Stimulated activated memory B cell treated with anti-CD40 and anti-IgM and Interleukin-4, amounts not matched to agents 10 μg/mL and 1 μg/mL and 100 μg/mL, for 72 hours (primary cell): ENCODE measurements at places on chromosomes 1 and 21.
A peak's percentile ranks its signal among the peaks of the same experiment; 100 is the strongest.

DNA sequence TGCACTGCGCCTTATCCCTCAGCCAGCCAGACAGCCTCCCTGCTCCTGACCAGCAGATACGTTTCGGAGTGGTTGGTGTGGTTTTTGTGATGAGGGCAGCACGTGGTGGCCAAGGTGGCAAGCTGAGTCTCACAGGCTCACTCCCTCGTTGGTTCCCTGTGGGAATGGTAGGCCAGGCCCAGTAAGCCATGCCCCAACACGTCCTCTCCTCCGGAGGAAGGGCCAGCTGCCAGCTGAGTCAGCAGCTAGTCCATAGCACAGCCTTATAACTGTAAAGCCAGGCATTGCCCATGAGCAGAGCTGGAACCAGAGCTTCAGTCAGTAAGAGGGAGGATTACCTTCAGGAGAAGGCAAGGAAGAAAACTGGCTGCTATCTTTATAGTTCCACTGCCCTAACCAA, 29.5 kb downstream of the SZRD1 start:
- ATAC-seq, result no peak

DNA sequence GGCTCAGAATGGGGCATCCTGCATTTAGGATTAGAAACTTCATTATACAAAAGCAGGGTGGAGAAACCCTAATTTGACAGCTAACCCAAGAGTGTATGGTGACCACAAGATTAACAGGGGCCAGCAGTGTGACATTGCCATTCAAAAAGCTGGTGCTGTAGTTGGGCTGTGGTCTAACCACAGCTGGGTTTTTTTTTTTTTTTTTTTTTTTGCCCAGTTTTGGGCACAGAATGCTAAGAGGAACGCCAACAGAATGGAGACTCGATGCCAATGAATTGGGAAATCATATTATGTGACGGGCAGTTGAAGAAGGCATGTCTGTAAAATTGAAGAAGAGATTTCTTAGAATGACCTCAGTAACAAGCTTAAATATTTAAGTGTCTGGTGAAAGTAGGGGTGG, 58.4 kb downstream of the NFIA start:
- ATAC-seq, result no peak

DNA sequence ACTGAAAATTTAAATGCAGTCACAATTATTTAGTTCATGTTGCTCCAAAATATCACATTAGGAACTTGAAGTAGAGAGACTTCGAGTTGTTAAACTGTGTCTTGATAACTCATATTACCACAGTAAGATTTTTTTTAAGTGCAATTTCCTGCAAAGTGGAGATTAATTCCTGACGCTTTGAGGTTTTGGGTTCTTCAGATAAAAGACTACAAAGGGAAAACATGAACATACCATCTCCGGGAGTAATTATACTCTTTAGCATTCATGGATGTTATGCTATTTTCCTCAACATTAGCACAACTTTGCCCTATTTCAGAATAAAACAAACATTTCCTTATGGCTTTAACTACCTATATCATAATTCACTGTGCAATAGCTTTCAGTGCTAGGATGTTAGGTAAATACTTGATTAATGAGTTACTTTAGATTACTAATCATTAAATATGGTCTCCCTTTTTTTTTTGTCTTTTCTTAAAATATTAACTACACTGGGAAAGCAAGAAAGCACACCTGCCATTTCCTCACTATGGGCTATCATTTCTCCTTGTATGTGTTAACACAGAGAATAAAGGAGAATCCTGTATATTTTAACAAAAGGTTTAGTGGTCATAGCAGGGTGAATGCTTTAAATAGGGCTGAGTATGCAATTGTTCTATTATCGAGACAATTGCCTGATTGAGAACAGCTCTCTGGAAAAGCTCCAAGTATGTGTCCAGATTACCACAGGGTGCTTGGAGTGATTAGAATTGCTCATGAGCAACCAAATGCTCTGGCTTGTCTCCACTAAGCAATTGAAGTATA, 252.5 kb upstream of the C1orf105 start:
- no peak for ATAC-seq

DNA sequence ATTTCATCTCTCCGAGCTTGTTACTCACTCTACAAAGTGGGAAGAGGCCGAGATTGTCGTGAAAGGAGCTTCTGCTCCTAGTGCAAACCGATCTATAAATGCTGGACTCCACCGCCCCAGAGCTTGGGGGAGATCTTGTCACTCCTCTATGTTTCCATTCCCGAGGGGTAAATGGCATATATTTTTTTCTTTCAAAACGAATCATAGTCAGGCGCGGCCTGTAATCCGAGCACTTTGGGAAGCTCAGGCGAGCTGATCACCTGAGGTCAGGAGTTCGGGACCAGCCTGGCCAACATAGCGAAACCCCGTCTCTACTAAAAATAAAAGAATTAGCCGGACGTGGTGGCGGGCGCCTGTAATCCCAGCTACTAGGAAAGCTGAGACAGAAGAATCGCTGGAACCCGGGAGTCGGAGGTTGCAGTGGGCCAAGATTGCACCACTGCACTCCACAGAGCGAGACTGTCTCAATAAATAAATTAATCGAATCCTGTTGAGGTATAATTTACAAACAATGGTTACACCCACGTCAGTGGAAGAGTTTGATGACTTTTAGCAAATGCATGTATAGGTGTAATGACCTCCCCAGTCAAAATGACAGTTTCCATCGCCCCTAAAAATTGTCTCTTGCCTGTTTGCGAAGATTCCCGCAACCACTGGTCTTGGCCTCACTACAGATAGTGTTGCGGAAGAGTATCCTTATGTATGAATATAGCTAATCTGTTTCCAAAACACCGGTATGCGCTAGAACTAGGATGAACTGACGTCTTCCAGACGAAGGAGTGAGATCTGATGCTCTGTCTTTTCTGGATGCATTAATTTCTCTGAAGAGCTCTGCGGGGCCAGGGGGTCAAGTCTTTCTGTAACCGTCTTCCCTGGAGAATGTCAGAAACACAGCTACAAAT, 840 bp upstream of the HEATR1 start:
- no peak for ATAC-seq

DNA sequence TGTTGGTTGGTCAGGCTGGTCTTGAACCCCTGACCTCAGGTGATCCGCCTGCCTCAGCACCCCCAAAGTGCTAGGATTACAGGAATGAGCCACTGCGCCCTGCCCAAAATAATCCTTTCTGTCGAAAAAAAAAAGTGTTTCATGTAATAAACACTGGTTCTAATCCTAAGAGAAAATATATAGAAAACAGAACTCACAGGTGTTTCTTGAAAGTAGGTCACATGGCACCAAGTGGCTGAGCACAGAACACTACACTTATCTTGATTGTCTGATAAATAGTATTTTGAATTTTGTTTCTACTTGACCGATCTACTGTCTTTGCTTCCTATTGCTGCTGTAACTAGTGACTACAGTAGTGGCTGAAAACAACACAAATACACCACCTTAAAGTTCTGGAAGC, 87.6 kb upstream of the SOD1 start:
- ATAC-seq, result no peak

DNA sequence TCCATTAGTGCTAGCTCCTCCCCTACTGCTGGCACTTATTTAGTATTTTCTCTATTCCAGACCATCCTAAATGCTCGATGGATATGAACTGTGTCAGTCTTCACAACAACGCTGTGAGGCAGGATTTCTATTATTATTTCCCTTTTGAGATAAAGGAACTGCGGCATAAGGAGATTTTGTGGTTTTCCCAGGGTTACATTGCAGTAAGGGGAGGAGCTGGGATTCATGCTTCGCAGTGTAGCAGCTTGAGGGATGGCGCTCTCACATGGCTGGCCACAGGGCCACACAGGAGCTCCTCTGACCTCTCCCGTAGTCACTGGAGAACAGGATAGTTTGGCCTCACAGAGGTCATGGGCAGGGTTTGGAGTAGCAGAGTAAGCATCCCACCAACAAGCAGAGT, 116.9 kb downstream of the BEND5 start:
- no peak for ATAC-seq

DNA sequence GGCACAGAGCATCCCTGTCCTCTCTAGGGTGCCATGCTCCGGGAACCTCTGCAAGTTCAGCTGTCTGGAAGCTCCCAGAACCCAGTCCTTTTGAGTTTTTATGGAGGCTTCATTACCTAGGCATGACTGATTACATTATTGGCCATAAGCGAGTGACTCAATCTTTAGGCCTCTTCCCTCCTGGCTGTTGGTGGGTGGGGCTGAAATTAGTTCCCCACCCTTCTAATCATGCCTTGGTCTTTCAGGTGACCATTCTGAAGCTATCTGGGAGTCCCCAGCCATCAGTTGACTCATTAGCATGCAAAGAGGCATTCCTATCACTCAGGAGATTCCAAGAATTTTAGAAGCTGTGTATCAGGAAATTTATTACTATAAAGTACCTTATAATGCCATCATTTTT, 46.6 kb downstream of the WLS start:
- ATAC-seq, result no peak

DNA sequence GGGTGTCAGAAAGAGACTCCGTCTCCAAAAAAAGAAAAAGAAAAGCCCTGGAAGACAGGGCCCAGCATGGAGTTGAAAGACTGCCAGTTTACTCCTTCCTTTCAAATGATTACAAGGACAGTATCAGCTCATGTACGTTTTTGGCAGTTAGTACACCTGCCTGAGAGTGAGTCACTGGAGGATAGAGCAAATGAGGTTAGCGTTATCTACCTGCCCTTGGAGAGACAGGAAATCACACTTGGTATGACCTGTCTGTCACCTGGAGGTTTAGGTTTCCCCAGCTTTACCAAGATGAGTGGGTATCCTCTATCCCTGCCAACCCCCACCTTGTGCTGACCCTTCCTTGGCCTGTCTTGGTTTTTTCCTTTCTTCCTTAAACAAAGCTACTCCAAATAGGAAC, 96.8 kb upstream of the BMP8A start:
- ATAC-seq, result peak; percentile 48

DNA sequence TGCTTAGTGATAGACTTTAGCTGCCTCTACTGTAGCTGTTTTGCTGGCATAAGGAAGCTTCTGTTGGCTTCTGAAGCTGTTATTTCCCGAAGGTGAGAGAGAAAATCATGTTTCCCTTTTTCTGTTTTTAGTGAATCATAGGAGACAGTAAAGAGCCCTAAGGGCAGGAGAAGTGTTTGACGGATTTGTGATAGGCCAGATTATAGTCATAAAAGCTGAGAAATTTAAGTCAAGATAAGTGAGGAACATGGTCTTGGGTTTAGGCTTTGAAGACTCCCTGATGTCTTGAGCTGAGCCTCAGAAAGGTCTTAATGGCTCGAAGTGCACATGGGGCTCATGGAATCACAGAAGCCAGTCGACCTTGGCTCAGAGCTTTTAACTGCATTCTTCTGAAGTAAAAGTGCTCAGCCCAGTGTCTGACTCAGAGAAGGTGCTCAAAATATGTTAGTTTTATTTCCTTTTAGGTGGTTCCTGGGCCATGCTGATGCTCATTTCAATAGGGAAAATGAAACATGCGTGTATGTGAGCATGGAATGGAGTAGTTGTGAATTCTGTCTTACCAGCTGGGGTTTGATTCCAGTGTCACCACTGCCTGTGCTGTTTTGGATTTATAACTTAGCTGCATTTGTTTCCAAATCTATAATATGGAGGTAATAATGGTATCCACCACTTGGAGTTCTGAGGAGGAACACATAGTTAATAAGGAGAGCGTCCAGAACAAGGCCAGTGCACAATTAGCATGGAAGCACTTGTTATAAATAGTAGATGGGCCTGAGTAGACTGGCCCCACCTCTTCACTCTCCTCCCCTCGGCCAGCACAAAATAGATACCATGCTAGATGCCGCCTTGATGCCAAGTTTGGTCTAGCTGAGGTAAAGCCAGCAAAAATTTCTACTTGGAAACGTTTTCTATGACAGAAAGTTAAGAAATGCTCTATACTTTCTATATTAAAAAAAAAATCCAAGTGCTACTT, 99.2 kb downstream of the C1orf21 start:
- ATAC-seq, result no peak

DNA sequence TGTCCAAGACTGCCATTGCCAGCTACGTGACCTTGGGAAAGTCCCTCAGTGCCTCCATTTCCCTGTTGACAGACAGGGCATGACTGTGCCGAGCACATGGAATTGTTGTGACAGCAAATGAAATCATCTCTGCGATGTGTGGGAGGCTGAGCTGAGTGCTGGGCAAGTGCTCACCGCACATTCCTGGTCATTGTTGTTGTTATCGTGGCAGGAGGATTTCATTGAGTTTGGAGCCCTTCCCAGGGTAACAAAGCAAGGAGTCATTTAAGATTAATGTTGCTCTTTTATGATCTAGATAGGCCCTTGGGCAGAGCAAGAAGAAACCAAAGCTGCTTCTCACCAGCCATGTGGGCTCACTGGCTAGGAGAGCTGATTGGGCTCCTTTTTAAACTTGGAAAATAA, 39.6 kb upstream of the ITPKB start:
- no peak for ATAC-seq

GRCh38 chr1:75293270-75293669, 159.1 kb downstream of the LHX8 start:
- ATAC-seq, result no peak

GRCh38 chr1:26787381-26787705, 407 bp upstream of the PIGV start:
- ATAC-seq, result peak; percentile 72

- peak; percentile 89 for ATAC-seq
These were observed 9.6 kb downstream of the TENT5C start for GRCh38 chr1:117615474-117615873.

GRCh38 chr1:44828003-44828651, 14.9 kb downstream of the PTCH2 start:
- no peak for ATAC-seq

DNA sequence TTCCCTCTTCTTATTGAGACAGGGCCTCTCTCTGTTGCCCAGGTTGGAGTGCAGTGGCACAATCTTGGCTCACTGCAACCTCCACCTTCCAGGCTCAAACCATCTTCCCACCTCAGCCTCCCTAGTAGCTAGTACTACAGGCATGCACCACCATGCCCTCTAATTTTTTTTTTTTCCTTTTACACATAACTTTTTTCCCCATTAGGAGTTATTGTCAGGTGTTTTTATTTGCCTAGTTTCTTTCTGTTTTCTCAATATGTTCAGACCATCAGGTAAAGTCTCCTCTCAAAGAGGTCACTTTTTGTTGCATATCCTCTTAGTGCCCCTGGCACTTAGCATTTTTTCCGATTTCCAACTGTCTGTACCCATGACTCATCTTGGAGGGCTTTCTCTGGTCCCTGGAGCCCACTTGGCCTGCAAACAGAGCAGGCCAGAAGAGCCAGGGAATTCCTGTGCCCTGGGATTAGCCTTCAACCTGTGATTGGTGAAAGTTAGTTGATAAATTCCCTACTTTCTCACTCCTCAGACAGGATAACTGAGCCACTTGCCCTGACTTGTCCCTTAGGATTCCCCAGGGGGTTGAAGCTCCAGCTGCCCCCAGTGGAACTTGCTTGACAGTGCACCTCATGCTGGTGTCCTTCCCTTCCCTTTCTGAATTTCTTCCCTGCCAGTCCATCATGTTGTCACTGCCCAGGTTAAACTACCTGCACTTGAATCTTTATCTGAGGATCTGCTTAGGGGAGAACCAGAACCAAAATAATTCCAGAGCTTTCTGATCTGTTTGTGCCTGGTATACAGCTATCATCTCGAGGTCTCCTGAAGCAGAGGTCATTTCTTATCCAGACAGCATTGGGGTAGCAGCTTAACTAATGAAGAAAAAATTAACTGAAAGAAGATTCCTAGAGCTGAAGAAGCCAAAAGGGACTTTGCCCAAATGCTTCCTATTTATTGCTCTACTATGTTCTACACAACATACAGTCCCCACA, 2.4 kb downstream of the NTPCR start:
- peak; percentile 44 for ATAC-seq
